ENCODE measurements at places on chromosomes 4 and X.

- no peak for DNase-seq
Measured at GRCh38 chr4:169238445-169238844, 32.3 kb downstream of the SH3RF1 start.

DNA sequence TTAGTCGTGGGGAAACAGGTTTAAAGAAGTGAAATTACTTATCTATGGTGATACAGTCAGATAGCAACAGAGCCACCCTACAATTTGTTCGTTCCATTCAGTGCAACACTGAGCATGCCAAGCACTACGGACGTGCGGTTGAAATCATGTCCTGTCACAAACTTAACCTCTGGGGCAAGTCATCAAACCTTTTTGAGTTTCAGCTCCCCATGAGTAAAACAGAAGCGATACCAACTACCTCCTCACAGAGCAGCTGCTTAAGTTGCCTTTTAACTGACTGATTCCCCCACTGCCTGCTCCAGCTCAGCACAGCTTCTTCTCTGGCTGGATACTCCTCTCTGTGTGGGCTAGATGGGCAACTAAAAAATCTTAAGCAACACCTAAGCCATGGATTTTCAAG lies 36.0 kb downstream of the LHFPL1 start:
- DNase-seq, result no peak

DNA sequence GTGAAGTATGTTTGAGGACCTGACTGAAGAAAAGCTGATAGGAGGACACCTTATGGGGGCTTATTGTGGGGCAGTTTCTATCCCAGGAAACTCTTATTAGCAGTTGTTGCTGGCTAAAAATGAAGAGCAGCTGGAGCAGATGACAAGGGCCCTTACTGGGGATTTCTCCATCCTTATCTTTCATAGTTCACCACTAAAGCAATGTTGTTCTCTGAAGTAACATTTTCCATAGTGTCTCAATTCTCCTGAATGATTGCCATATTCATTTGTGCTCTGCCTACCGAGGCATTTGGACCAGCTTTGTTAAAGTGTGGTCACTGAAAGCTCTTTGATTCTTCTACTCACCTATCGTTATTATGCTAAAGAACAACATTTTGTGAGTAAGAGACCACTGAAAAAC lies 7.7 kb downstream of the ENOX2 start:
- no peak for DNase-seq

- no peak for DNase-seq
Measured at GRCh38 chr4:131388277-131388676, 1760.8 kb upstream of the PCDH10 start.

- no peak for DNase-seq
Measured at GRCh38 chr4:159593681-159594080, 490.8 kb downstream of the RAPGEF2 start.

All from activated T-helper 1 cell treated with anti-CD3 and anti-CD28 coated beads, Interleukin-2, amount 50 U/mL, for 16 hours (primary cell).